ENCODE measurements at places on chromosomes 7 and 10.

GRCh38 chr7:71131256-71132126 is 453 bp upstream of the GALNT17 start:
- no peak for DNase-seq

- DNase-seq = no peak
Observed at GRCh38 chr7:16278167-16278787, 143.1 kb downstream of the CRPPA start.

GRCh38 chr10:130854151-130854550 is 457.4 kb downstream of the TCERG1L start:
- no peak for DNase-seq

DNA sequence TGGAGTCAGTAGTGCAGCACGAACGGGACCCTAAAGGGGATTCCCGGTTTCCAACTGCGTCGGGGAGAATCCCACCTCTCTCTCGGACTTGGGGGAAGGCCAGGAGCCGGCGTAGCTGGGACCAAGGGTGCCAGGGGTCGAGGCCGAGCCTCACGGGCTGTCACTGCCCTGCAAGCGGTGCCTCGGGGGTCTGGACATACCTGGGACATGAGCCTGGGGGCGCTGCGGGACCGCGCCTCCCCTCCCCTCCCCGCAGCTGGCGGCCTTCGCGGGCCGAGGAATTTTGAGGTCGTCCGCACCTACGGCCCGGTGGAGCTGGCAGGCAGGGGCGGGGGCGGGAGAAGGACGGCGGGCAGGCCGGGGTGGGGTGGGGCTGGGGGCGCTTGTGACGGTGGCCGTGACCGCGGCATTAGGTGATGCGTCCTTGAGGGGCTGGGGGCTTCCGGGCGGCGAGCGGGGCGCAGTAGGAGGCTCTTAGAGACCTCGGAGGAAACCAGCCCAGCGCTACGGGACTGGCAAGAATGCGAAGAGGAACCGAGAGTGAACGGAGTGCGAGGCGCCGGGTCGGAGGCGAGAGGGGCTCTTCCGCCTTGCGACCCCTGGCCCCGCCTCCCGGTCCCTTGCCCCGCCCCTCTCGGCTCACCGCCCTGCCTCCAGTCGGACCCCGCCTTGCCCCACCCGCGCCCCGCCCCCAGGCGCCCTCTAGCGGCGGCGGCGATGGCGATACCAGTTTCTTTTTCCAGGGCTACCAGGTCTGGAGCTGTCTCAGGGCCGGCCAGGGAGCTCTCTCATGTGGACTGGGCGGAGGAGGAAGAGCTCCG is 48.3 kb downstream of the NPVF start:
- no peak for DNase-seq

- peak; percentile 45 for DNase-seq
Observed at GRCh38 chr10:106557053-106557452, 607.5 kb downstream of the SORCS1 start.

DNA sequence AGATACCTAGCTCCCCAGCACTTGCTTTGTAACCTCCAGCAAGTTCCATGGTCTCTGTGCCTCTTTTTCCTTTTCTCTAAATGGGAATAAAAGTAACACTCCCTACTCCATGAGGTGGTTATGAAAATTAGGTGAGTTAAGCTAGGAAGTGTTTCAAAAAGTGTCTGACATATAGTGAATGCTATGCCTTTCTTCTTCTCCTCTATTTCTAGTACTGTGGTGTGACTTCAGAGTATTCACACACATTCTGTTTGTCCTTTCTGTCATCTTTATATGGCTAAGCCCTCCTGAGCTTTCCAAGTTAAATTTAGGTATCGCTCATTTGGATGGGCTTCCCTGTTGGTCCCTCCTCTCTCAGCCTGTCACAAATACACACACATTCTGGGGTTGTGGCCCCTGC is 229.7 kb downstream of the EXOC4 start:
- DNase-seq = no peak

DNA sequence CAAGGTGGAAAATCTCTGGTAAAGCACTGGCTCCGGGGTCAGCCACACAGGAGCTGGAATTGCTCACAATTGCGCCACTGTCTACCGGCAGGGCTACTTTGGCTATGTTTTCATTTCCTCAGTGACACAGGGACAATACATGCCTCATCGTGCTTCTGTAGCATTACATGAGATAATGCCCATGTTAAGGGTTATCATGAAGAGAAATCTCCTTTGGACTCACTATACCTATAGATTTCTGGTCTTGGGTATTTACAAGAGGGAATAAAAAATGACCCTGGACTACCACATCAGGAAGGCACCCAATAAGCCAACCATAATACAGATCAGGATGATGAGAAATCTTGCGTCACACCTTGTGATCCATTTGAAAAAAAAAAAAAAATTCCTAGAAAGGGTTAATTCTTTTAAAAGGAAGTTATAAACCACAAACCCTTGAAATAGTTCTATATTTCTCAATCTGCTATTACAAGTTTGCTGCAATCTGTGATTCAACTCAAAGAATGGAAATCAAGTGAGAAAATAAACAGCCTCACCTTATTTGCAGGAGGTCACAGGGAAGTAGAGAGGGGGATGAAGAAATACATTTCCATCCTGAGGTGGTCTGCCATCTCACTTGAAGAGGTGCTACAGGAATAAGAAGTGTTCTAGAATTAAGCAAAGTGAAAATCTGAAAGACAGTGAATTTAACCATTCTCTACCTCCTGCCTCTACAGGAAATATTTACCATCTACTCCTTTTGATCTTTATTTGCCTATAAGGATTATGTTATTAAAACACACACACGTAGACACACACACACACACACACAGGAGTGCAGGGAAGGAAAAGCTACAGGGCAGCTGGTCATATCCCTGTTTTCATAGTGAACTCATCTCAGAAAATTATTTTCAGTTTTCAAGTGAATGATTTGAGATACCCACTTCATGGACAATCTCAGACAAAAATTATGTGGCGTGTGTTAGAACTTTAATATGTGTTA is 231.3 kb upstream of the CELF2 start:
- DNase-seq = no peak

DNA sequence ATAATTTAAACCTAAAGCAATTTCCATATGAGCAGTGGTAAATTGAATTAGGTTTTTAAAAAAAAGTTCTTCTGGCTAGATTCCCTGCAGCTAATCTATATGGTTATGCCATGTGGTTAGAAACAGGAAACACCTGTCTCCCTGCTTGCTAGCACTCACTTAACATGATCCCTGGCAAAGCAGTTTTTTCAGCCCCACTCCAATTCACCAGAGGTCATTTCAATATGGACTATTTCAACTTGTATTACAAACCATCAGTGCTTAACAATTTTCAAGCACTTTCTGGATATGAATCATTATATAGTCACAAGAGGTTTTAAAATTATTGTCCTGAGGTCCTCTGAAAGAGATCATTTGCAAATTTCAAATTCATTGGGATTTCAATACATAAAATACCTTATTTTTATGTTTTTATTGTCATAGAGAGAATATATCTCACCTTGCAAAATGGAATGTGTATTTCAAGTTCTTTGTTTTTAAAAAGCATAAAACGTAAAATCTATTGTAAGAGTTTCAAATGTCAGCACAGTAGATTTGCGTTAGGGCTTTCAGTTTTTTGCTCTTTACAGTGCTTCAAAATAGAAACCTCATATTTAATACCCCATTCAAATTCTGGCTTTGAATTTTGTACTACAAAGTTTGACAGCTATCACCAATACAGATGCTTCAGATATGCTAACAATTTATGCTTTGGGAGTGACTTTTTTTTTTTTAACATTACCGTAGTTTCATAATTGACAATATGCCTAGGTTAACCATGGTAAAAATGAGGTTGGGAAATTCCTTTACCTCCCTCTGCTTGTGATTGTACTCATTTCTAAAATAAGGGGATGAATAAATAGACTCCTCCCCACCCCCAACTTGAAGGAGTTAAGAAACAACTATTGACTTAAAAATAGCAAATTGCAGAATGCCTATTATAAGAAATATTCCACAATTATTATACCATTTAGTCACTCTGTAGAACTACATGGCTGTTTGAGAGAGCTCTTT is 117.5 kb upstream of the HGF start:
- DNase-seq = no peak

- no peak for DNase-seq
Observed at GRCh38 chr10:25175527-25176420, 973 bp downstream of the GPR158 start.

All from AG04449 (cell line).